Suprapubic skin (tissue), 4 donors: ENCODE measurements at places on chromosomes 2 and 18.

DNA sequence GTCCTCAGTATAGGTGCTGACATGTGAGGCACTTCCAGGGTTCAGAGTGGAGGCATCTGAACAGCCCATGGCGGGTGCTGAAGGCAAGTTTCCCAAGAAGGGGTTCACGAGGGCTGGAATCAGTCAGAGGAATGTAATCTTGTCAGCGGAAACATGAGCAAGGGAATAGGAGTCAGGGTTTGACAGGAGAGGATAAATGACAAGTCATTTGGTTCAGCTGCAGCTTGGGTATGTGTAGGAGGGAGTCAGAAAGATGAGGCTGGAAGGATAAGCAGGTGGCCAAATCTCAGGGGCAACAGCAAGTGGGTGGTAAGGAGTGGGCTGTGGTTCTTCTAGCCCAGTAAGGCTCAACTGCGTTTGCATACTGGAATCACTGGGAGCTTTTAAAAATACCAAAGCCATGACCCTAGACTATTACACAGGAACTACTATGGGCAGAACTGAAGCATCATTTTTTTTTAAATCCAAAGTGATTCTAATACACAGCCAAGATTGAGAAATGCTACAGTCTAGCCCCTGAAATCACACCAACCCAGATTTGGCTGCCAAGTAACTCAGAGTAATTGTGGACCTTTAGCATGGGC lies 41.8 kb upstream of the NAB1 start:
- H3K4me1 ChIP-seq, result peaks cover 5% of the 10 kb centered on the region
- no peak for DNase-seq
- H3K27me3 ChIP-seq, result no peaks in the 10 kb centered on the region

GRCh38 chr2:197500503-197501131 lies 438 bp downstream of the HSPE1 start:
- H3K4me1 ChIP-seq, result peaks cover 52% of the 10 kb centered on the region
- peaks cover 28% of the 10 kb centered on the region for H3K36me3 ChIP-seq
- peak overlapping the region; percentile 95 for H3K27ac ChIP-seq
- DNase-seq, result peak; percentile 80
- no peaks in the 10 kb centered on the region for H3K27me3 ChIP-seq
- H3K4me3 ChIP-seq, result peak overlapping the region; percentile 83

- H3K36me3 ChIP-seq, result no peaks in the 10 kb centered on the region
- no peaks in the 10 kb centered on the region for H3K27me3 ChIP-seq
- H3K27ac ChIP-seq, result no peak overlapping the region
- no peak for DNase-seq
These were observed 52.6 kb upstream of the TMEM163 start for GRCh38 chr2:134771313-134771801.

- H3K27ac ChIP-seq, result no peak overlapping the region
- DNase-seq, result no peak
- H3K4me1 ChIP-seq, result no peaks in the 10 kb centered on the region
- no peaks in the 10 kb centered on the region for H3K27me3 ChIP-seq
These were observed 78.7 kb downstream of the DGKD start for GRCh38 chr2:233433029-233433428.
